Stimulated activated CD4-positive, alpha-beta T cell treated with anti-CD3 and anti-CD28 coated beads, Interleukin-1b, Interleukin-23, amount 100 ng/mL, for 1 hour (primary cell): ENCODE measurements at places on chromosomes 16 and 17.

DNA sequence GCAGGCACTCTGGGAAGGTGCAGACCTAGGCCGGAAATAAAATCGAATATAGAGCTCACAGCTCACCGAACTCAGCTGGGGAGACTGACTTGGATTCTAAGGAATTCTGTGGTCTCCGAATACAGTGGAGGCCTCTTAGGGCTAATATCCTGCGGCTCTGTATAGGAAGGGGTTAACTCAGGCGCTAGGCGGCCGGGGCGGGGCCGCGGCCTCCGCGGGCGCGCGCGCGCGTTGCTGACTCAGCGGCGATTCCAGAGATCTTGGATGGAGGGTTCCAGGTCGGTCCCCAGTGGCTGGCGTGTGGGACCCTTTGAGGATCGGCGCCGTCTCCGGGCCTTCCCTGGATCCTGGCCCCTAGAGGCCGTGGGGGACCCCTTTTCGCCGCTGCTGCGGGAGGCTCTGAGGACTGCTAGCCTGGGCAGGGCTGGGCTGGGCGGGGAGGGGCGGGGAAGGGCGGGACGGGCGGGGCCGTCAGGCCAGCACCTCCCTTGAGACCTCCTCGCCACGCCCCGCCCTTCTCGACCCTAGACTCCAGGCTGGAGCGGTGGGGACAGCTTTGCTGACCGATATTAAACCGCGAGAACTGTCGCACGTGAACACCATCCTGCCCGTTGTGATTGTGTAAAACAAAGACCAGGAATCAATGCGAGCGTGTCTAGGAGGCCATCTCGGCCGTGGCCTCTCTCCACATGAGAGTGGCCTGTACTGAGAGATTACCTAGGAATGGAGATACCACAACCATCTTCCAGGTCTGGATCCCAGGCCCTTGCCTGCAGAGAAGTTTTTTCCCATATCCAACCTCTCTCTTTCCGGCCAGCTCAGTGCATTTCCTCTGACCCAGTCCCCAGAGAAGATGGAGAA is 1.4 kb upstream of the PLEKHH3 start:
- peak; percentile 64 for DNase-seq

- no peak for DNase-seq
These were observed 19.2 kb upstream of the USP22 start for GRCh38 chr17:21061971-21062526.

GRCh38 chr16:87555647-87556046 is 46.7 kb upstream of the JPH3 start:
- DNase-seq, result no peak

DNA sequence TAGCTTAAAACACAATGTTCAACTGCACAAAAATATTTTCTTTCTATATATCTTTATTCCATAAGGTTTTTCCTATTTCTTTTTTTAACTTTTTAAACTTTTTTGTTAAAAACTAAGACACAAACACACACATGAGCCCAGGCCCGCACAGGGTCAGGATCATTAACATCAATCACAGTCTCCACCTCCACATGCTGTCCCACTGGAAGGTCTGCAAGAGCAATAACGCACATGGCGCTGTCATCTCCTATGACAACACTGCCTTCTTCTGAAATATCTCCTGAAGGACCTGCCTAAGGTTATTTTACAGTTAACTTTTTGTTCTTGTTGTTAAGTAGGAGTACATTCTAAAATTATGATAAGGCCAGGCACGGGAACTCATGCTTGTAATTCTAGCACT is 4.1 kb downstream of the CFAP20 start:
- no peak for DNase-seq

DNA sequence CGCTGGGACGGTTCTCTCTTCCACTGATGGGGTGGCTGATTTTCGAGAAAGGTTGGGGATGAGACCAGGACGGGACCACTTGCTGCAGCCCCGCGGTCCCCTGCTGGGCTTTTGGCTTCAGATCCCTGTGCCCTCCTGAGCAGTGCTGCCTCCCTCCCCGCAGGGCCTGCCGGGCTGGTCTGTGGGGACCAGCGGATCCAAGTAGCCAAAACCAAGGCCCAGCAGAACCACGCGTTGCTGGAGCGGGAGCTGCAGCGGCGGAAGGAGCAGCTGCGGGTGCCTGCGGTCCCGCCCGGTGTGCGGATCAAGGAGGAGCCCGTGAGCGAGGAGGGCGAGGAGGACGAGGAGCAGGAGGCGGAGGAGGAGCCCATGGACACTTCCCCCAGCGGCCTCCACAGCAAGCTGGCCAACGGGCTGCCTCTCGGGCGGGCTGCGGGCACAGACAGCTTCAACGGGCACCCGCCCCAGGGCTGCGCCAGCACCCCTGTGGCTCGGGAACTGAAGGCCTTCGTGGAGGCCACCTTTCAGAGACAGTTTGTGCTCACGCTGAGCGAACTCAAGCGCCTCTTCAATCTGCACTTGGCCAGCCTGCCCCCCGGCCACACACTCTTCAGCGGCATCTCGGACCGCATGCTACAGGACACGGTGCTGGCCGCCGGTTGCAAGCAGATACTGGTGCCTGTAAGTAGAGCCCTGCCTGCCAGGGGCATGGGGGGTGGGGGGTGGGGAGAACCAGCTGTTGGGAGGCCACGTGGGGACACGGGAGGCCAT is 28.6 kb downstream of the POLR3E start:
- no peak for DNase-seq

DNA sequence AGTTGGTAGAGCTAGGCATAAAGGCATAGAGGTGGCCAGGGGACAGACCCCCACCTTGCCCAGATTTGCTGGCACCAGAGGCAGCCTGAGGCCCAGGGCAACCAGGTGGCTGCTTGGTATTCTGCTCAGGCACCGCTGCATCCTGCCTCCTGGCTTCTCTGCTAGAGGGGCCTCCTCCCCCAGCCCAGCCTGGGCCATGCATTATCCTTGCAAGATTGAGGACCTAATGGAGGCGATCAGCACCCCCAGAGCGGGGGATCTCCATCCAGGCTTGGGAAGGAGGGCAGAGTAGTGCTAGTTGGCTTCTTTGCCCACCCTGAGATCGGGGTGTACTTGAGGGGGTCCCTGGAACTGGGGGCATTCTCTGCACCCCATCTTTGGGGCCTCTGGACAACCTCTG is 23.8 kb downstream of the CDK5RAP3 start:
- DNase-seq, result no peak

DNA sequence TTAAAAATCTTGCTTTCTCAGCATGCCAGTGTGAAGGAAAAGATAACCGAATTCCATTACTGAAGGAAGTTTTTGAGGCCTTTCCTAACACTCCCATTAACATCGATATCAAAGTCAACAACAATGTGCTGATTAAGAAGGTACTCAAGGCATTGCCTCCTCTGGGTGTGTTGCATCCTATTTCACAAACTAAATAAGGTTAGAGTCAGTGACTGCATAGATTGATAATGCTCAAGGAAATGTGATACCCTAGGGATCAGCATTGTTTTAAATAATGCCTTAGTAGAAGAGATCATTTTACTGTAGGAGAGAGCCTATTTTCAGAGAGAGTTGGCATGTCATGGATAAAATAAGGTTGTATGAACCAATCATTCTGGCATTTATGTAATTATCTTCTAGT is 36.8 kb downstream of the GDPD1 start:
- DNase-seq, result no peak

DNA sequence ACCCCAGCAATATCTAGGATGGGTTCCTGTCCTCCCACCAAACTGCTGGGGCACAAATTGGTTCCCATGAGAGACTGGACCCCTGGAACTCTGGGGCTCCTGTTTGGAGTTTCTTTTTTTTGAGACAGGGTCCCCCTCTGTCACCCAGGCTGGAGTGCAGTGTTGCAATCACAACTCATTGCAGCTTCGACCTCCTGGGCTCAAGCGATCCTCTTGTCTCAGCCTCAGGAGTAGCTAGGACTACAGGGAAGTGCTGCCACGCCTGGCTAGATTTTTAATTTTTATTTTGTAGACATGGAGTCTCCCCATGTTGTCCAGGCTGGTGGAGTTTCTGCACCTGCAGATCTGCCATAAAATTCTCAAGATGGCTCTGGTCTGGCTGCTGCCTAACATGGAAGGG is 56.3 kb upstream of the BRD7 start:
- no peak for DNase-seq

GRCh38 chr16:53893731-53894435 is 189.9 kb downstream of the FTO start:
- no peak for DNase-seq

DNA sequence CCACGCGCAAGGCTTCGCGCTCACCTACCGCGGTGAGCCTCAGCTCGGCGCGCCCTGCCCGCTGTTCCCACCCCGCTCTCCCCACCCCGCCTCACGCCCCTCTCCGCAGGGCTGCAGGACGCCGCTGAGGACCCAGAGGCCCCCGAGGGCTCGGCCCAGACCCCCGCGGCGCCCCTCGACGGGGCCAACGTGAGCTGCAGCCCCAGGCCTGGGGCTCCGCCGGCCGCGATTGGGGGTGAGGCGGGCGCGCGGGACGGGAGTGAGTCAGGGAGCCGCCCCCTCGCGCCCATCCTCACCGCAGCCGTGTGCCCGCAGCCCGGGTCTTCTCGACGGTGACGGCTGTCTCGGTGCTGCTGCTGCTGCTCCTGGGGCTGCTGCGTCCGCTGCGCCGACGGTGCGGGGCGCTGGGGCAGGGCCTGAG is 1.9 kb upstream of the PAQR4 start:
- DNase-seq, result no peak

DNA sequence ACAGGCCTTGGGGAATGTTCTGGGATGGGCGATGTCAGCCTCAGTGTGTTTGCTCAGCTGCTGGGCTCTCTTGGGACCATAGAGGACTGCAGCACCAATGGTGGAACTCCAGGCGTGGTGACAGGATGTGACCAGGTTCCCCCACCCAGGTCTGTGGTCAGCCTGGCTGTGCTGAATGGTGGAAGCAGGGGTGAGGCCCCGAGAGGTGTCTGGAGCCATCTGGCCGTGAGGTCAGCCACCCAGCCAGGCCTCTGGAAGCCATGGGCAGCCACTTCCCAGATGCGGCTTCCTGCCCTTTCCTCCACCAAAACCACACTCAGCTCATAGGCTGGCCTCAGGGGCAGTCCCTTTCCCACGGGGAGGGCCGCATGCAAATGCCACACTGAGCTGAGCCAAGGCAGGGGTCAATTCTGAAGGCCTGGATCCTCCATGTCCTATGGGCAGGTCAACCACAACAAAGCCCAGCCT is 7.8 kb upstream of the MAPK7 start:
- no peak for DNase-seq

DNA sequence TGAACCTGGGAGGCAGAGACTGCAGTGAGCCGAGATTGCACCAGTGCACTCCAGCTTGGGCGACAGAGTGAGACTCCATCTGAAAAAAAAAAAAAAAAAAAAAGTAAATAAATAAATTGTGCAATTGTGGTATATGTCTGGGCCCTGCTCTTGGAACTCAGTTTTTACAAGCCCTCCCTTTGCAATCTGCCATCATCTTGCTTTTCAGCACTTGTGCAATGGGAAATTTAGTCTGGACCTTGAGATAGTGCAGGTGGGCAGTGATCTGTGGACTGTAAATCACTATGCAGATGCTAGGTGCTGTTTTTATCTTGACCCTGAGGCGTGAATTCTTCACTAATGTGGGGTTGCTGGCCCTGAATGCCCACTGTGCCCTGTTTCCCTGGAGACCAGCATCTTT is 6.5 kb upstream of the RAP1GAP2 start:
- DNase-seq, result no peak
